ENCODE measurements at places on chromosomes 4 and X.

GRCh38 chrX:137033774-137034507 is at the start of gene GPR101:
Gene GPR101, minus strand, starts transcription at chrX:137033995. Its CDS starts 2,321 bp downstream, at chrX:137031674.
- no peak for DNase-seq

- DNase-seq, result no peak
Observed at GRCh38 chr4:16890651-16891050, 7.8 kb downstream of the LDB2 start.

DNA sequence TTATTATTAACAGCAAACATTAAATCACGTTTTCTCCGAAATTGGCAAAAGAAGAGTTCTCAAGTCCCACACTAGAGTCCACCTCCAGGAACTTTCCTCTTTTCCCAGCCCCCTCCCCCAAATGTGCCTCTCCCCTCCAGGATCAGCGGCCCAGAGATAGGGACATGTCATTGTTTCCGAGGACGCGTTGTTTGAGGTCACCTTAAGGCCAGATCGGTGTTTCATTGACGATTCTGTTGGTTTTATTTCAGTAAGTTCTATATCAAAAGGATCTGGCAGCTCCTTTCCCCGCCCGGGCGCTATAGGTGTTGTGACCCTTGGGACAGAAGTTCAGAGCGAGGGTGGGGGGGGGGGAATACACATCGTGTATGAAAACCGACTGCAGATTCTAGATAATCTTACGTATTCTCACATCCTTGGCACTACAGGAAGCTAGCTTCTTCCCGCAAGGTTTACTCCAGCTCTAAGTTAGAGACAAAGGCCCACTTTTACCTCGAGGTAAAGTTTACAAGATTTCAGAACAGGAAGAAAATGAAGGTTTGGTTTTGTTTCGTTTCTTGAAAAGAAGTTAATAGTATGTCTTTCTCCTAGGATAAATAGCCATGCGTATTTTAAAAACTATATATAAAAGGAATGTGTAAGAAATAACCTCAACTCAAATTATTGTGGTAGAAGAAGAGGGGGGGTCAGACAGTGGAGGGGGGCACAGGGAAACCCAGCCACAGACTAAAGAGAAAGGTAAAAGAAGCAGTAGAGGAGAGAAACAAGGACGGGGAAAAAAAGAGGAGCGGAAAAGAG is 739 bp upstream of the MSX1 start:
- DNase-seq, result no peak

DNA sequence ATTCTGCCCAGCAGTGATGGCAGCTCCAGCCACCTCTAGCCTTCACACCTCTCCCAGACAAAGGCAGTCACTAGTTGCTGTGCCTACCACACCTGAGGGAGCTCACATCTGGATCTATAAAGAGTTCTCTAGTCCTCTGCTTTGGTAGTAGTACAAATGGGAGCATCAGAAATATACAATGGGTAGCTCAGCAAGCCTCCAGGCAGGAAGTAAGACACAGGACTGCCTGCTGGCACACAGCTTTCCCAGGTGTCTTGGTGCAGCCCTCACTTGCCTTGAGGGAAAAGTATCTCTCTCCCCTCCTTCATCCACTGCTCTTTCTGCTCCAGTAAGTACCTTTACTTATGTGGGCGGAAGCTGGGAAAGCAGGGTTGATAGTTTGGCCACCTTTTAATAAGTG is 212.9 kb upstream of the SLC7A11 start:
- DNase-seq, result no peak

- no peak for DNase-seq
Observed at GRCh38 chr4:5783486-5783885, 72.5 kb downstream of the EVC start.

DNA sequence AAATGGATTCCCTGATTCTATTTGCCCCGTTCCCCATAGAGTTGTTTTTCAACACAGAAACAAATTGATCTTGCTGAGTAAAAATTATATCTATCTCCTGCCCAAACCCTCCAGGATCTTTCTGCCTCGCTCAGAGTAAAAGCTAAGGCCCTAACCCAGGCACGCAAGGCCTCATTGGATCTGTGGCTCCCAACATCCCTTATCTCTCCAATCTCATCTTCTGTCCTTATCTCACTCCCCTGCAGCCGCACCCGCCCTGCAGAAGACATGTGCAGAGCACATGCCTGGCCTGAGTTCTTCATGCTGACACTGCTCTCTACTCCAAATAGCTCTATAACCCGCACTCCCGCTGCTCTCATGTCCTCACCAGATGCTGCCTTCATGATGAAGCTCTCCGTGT is 543.8 kb upstream of the ZFP42 start:
- DNase-seq, result no peak

- DNase-seq, result peak; percentile 35
Observed at GRCh38 chr4:2714061-2714770, 41.9 kb downstream of the TNIP2 start.

DNA sequence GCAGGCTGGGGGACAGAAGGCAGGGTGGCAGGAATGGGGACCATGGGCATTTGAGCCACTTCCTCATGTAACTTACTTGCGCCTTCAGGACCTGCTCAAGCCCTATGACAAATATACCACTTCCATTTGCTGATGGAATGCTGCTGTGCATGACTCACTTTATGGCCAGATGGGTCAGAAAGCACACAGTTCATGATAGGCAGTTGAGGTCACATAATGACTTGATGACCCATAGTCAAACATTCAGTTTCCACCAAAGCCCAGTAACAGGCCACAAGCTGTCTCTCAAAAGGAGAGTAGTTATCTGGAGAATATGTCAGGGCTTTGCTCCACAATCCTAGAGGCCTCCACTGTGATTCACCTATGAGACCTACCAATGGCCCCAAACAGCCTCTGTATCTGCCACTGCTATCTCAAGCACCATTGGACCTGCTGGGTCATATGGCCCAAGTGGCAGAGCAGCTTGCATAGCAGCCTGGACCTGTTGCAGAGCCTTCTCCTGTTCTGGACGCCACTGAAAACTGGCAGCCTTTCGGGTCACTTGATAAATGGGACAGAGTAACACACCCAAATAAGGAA is 5.3 kb upstream of the PAPSS1 start:
- no peak for DNase-seq

DNA sequence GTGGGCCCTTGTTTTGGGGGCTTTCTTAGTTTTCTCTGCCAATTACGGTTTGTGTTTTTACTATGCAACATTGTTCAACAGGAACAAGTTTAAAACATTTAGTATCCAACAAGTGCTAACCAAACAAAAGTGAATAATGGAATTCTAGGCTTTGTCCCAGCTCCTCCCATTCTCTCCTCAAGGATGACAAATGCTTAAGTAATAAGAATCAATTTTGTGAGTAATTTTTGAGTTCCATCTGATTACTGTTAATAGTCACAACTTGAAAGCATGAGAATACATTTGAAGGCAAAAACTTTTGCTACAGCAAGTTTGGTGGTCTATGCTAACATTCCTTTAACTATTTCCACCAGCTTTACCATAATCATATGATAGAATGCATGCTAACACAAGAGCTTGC is 78.1 kb upstream of the HPGD start:
- DNase-seq, result no peak

- DNase-seq, result no peak
Observed at GRCh38 chr4:70772929-70773555, 51.3 kb downstream of the RUFY3 start.

DNA sequence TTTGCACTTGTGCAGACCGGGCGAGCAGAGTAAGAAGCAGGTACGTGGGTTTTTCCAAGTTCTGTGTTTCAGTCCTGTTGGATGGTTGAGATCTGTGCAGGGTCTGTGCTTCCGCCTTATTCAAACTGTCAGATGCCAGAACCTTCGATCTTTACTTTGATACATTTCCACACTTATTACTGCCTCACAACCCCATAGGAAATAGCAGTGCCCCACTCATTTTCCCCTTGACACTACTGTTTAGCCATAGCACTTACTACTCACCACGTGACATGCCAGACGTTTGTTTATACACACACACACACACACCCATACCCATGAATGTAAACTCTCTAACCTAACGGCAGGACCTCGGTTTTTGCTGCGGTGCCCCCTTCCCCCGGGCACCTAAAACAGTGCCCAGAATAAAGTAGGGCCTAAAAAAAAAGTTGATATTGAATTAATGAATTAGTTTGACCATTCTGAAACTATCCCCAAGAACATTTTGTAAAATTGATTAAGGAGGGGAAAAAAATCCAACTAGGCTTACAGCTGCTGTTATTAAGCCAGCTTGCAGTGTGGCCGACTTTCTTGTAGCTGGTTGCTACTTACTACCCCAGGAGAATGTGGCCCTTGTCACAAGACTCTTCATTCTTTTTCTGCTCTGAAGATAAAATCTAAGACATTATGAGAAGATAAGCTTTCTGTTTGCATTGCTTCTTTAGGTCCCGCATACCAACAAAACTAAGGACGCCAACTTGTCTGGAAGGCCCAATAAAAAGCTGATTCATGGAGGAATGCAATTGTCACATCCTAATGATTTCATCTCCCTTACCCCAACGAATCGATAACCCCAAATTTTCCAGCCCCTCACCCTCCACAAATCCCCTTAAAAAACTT is 704 bp upstream of the SEPSECS start:
- no peak for DNase-seq

GRCh38 chrX:32851556-32851955 is 359.8 kb downstream of the DMD start:
- DNase-seq, result no peak

DNA sequence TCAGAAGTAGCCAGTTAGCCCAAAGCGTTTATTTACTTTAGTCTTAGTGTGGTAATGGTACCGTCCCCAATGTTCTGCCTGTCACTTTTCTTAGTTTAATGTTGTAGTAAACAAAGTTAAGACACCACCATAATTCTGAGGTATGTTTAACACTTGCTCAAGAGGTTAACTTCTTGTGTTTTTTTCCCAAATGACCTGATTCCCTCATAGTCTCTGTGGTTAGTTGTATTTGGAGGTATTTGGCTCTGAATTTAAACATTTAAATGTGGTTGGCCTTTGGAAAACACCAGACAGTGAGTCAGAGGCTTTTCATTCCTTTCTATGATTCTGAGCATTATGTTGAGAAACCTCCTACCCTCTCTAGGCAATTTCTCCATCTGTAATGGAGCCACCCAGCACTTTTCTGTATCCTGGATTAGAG is 47.9 kb downstream of the CXCL1 start:
- no peak for DNase-seq

- no peak for DNase-seq
Observed at GRCh38 chrX:54964766-54965497, 29.1 kb downstream of the PFKFB1 start.

DNA sequence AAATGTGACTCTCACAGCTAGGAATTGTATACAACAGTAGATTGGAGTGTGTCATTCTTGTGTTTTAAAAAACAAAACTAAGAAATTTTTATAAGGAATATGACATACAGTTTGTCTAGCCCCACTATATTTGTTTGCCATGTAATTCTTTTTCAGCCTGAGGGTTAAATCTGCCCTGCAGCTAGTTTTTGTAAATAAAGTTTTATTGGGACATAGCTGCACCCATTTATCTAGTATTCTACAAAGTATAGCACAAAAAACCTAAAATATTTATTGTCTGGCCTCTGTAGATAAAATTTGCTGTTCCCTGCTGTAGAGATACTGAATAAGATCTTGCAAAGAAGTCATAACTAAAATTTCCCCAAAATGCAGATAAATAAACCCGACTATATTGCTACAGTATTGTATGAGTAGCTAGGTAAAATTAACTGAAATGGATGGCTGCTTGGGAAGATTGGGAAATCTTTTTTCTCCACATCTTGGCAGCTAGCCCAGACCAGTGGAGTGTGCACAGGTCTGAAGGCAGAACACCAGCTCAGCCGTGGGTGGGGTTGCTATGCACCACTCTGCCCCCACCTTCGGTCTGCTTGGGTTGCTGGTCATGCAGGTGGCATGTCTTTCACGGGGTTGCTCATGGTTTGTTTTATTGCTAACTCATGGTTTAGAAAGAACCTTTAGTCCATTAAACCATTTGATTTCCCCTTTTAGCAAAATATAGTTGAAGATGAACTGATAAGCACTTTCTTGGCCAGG is 127.9 kb downstream of the KLHL8 start:
- no peak for DNase-seq

DNA sequence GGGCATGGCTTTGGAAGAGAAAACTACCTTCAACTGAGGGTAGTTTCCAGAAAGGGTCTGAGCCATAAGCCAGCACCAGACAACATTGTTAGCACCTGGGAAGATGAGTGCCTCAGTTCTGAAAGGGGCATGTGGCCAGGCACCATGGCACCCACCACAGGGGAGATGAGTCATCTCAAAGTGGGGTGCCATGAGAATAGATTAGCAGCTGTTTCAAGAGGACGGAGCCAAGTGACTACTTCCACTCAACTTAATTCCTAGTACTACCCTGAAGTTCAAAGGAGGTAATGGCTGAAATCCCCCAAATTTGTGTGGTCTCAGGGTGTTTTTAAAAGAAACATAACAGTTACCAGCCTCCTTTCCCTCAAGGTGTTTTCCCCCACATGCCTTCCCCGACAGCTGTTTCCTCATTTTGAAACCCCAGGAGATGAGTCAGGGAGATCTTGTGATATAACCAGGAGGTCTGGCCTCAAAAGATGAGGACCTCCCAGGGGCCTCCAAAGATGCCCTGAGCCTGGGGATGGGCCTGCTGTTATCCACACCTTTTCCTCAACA is 27.8 kb upstream of the FTHL17 start:
- DNase-seq, result no peak

GRCh38 chrX:102930990-102931756 is 5.9 kb upstream of the RAB40AL start:
- no peak for DNase-seq

- DNase-seq, result no peak
Observed at GRCh38 chrX:125622899-125623298, 303.2 kb downstream of the TEX13C start.

GRCh38 chr4:86054286-86055032 is 305.4 kb downstream of the MAPK10 start:
- no peak for DNase-seq

GRCh38 chr4:52648836-52649235 is 10.3 kb downstream of the USP46 start:
- no peak for DNase-seq

Measured in activated CD4-positive, alpha-beta T cell treated with anti-CD3 and anti-CD28 coated beads, Interleukin-2, amount 50 U/mL, for 1 hour (primary cell).